MV-4-11 (cell line): ENCODE measurements at places on chromosomes 6 and 20.

DNA sequence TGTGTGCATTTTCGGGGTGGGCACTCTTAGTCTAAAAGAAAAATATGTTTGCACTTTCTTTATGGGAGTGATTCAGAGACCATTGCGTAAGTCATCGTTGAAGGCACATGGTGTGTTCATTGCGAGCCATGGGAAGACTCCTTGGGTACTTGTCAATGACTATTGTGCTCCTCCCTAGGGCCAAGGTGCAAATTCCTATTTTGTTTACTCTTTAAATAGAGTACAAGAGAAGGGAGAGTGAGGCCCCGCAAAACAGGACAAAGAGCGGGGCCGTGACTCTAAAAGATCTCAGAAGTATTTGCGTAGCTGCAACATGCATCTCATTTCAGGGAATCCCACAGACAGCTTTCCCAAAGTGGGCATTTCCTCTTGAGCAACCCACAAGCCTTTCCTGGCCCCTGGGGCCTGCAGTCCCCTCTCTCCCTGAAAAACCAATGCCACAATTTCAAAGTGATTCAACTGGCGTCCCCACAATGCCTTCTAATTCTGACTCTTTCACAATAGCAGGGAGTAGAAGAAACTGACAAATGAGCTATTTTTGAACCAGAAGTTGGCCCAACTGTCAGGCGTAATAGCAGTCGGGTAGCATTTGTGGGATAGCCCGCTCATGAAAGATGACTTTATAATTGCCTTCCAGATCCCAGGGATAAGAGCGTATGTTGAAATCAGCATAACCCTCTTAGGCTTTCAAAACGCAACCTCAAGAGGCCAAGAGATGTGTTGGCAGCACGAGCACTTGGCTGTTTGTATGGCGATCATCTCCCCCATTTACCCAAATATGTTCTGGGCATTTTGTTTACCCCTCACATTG lies 277.9 kb upstream of the BMP2 start:
- peak; percentile 100 for DNase-seq

DNA sequence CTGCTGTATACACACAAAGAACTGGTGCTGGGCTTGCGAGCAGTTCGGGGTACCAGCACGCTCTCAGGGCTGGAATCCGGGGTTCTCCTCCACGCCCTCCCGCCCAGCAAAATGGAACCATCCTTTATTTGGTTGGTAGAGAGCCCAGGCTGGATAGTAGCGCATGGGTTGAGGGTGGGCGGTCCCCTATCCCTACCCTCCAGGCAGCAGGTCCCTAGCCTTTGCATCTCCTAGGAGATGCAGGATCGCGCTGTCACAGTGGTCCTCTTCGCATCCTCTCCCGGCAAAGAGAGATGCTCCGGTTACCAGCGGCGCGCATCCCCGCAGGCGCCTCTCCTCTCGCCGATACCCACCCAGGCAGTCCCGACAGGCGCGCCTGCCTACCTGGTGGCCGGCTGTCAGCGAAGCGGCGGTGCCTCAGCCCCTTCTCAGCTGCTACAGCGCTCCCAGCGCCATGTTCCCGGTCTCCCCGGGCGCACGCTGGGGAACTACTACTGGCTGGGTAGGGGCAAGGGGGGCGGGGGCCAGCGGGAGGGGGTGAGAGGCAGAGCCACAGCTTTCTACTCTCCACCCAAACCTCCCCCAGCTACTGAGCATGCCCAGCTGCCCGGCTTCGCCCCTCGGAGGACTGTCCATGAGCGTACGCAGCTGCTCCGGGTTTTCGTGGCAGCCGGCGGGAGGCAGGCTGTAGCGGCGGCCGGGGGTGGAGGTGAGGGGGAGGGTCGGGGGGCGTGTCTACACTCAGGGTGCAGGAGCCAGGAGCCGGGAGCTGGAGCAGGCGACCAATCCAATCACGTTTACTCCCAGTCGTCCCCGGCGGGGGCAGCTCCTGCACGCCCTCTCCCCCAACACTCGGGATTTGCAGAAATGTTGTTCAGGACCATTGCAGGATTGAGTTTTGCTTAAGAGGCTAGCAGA lies at the start of gene PAK5:
TSS of gene PAK5 (minus strand) at position 699 of the 918 bp plus-strand sequence. CDS start 194,748 bp downstream, outside the sequence.
- peak; percentile 19 for DNase-seq

GRCh38 chr6:143112837-143113236 lies 52.1 kb downstream of the AIG1 start:
- DNase-seq = no peak

GRCh38 chr20:13494019-13494418 lies 144.7 kb downstream of the TASP1 start:
- peak; percentile 22 for DNase-seq

GRCh38 chr6:155327326-155328073 lies 13.2 kb upstream of the TFB1M start:
- DNase-seq = peak; percentile 58
